ENCODE measurements at places on chromosomes 4 and X.

- DNase-seq: peak; percentile 14
These were observed 202.1 kb downstream of the GPC3 start for GRCh38 chrX:133783274-133783673.

- DNase-seq: no peak
These were observed 1646.9 kb upstream of the ADGRL3 start for GRCh38 chr4:59553063-59553720.

- DNase-seq: no peak
These were observed 35.6 kb downstream of the ARSJ start for GRCh38 chr4:113943863-113944262.

DNA sequence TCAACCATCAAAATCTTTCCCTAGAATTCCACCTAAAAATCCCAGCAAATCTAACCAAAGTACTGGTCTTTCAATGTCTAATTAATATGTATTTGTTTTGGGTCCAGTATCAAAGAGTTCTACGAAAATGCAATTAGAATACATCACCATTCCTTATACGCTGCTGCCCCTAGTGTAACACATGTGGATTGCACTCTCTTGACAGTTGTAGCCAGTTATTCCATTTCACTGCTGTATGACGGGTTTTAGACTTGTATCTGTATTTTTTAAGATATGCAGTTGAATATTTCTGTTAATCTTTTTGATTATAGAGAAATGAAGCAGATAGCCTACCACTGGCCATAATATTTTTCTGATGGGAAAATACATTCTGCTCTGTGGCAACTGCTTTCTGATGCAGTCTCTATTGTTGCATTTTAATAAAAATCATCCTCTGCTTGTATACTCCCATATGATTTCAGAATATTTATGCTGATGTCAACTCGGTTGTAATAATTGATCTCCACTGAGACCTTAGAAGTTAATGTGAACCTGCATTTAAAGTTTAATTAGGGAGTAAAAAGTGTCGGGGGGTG lies 17.1 kb upstream of the PAGE2B start:
- peak; percentile 45 for DNase-seq

DNA sequence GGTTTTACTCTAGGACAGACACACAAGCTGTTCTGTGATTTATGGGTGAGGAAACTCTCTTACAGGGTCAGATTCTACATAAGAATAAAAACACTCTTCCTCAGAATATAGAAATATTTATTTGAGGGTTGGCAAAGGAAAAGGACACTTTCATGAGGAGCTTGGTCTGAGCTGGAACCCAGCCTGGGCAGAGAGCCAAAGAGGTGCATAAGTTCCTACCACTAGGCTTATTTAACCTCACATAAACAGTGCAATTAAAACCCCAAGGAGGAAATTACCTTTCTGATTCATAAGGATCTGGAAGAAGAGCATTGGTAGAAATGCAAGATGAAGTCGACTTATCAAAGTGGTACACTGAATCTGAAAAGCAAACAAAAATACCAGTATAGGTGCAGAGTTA lies 32.9 kb downstream of the SETD7 start:
- no peak for DNase-seq

GRCh38 chr4:49032440-49033161 lies 46.5 kb downstream of the CWH43 start:
- DNase-seq: no peak

DNA sequence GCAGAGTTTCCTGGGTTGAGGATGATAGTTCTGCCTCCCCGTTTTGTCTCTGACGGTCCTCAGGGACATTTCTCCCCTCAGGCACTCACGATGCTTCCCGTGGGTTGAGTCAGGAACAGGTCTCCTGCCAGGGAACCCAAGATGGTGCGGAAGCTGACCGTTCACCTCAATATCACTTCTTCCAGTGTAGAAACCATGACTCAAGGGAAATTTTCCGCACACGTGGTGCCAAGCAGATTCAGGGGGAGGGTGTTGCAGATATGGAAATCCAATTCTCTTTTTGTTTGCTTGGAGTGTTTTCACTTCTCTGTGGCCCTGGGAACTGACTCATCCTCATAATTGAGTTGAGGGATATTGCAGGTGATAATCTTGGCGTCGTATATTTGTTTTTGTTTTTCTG lies 46.7 kb downstream of the CXorf49B start:
- DNase-seq: peak; percentile 6

- DNase-seq: peak; percentile 15
These were observed 48.3 kb downstream of the MTHFD2L start for GRCh38 chr4:74206088-74206825.

DNA sequence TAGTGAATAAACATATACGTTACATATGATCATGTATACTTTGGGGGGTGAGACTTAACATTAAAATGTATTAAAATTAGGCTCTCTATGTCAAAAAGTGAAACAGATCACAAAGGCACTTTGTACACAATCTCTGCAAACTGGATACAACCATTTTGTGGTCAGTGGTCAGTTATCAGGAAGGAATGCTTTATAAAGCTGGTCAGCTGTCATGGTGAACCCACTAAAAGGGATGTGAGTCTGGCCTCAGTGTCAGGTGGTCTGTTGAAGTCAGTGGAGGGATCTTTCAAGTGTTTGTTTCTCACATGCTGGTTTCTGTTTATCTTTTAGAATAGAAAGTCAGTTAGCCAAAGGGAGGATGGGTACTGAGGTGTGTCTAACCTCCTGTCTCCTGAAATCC lies 875.5 kb upstream of the INTU start:
- no peak for DNase-seq

GRCh38 chr4:2304877-2305561 lies 43.1 kb upstream of the MXD4 start:
- no peak for DNase-seq

DNA sequence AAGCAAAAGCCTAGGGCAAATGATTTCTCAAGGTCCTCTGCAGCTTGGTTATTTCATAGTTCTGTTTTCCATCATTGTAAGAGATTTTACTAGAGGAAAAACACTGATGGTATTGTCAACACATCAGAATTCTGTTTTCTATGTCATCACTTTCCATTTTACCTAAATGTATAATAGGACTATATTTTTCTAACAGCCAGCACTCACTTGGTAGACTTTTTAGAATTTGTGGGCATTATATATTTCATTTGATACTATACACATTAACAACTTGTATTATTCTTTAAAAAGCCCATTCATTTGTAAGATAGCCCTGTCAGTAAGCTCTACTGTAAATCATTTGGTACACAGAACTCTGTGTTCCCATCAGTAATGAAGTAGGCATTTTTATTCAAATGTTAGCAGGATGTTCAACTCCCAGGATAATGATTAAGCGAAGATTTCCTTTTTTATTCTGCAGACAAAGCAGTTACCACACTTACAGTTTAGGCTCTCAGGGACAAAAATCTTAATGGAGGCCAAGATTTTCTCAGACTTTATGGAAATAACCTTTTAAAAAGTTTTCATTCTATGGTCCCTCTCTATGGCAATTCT lies 143.6 kb upstream of the TEX13C start:
- peak; percentile 15 for DNase-seq

- DNase-seq: no peak
These were observed 29.3 kb upstream of the CBR4 start for GRCh38 chr4:169039251-169039954.

DNA sequence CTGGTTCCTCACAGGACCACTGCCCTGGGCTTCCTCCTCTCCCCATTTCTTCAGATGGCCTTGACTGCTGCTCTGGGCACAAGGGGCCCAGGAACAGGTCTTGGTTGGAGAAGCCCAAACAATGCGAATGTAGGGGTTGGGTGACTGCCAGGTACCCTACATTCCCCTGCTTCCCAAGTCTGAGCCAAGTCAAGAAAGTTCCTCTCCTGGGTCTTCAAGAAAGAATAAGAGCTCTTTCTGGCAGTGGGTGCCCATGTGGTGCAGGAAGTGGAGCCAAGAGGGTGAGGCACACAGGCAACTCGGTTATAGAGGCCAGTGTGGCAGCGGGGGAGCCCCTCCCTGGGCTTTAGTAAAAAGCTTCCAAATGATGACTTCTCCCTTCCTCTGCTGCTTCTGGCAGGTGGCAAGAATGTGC lies 2.7 kb downstream of the SLC34A2 start:
- DNase-seq: no peak

DNA sequence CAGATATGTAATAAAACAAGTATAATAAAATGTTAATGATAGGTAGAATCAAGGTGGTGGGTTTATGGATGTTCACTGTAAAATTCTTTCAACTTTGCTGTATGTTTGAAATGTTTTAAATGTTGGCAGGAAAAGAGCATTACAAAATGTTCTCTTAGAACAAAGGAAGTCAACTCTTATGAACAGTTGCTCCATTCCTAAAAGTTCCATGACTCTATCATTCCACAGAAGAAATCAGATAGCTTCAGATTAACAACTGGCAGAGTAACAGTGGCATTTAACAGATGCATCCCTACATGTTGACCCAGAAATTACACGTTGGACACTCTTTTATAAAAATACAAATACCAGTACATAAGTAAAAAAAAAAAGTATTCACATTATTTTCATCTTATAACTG lies 2023.7 kb downstream of the ARAP2 start:
- peak; percentile 28 for DNase-seq

GRCh38 chrX:35016051-35016450 lies 73.5 kb downstream of the FAM47B start:
- no peak for DNase-seq

DNA sequence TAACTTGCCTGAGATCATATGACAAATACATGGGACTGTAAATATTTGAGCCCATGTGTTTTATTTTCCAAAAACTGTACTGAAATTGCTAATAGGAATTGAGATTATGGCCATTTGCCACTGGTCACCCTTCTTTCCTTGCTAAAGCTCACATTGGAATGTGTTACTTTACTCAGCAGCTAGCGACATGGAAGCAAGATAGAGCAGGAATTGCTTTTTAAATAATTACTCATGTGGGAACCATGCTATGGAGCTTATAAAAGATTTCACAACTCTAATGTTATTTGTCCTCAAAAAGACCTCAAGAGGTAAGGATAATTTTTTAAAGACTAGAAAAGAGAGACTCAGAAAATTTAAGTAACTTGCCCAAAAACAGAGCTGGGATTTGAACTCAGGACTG lies 48.8 kb upstream of the AFAP1 start:
- DNase-seq: no peak

DNA sequence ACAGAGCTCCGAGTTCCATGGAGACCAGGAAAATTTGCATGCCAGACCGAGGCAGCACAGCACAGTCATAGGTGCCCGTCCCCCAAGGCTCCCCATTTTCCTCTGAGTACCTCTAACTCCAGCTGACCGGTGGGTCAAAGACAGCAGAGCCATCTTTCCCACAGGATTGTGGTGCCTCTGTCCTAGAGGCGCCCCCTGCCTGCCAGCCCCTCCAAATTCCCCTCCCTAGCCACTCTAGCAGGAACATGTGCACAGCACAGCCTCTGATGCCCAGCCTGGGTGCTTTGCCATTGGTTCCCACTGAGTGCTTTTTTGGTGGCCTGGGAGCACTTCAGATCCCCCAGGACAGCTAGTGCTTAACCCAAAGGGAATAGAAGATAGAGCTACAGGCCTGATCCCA lies 368.5 kb upstream of the PABPC5 start:
- DNase-seq: no peak

DNA sequence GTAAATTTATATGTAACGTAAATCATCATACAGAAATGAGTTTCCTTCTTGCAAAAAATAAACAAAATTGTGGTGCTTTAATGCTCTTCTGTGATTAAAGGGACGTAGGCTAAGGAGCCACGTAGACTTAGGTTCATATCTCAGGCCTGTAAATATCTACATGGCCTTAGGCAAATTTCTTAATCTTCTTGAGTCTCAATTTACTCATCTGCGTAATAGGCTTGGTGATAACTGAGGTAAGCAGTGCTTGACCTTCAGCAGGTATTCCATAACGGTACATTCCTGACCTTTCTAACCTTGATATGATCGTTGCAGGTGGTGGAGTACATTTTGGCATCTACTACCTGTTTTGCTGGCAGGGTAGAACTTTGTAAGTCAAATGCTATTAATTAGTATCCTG lies 65.2 kb upstream of the TLR3 start:
- DNase-seq: no peak

DNA sequence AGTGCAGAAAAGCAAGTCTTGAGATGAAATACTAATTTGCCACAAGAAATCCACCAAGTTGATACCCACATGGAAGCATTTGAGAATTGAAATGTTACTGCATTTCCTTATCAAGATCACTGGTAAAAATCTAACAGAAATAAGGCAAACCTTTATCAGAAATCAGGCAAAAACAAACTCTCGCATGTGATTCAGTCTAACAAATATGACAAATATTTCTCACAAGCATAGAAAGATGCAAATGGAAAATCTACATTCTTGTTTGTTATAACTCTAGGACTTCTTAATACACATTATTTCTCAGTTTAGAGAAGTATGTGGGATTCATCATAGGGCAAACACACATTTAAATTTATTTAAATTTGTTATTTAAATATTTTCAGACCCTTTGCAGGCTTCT lies 52.9 kb downstream of the TXK start:
- DNase-seq: no peak

DNA sequence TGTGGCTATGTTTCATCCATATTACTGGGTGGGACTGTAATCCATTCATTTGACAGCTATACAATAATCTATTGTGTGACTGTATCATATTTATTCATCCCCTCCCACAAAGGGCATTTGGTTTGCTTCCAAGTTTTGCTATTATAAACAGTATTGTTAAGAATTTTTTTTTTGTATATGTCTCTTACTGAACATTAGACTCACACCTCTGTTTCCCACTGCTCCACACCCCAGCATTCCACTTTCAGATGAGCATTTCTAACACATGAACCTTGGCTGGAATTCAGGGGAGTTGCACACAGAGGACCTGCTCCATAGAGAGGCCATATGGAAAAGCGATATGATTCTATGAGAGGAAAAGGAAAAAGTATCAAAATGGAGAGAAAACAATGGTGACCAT lies 81.6 kb upstream of the DKK2 start:
- DNase-seq: no peak

DNA sequence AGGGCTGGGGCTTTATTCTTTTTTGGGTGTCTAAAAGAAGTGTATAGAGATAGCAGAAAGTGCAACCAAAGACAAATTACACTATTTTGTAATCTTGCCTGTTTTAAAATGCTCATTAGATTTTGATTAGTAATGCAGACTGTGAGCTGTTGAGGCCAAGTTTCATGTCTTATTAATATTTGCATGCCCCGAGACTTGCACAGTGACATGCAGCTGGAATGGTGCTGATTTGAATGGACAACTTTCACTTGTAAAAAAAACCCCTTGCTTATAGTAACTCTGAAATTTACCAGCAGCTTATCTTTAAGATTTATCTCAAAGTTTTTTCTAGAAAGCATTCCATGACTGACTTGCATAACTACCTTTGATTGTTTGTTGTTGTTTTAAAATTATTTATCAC lies 835.1 kb upstream of the IGFBP7 start:
- DNase-seq: no peak

DNA sequence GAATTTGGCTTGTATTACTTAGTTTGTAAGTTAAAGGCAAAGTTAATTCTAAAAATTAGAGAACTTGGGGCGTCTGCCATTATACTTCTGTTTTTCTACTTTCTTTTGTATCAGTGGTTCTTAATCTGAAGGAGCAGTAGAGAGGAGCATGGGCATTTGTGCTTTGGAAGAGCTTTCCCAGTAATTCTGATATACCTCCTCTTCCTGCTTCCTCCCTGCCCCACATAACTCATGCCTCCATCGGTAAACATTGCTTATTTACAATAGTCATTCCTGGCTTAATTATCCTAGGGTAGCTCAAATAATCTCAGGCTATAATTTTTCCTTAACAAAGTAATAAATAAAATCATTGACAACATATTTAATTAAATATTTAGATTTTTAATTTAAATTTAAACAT lies 37.1 kb upstream of the SPARCL1 start:
- DNase-seq: no peak

Data from muscle of leg (tissue), 16 donors.